ENCODE measurements at places on chromosomes 4 and X.

GRCh38 chrX:112306027-112306426 is 223.5 kb upstream of the TRPC5 start:
- no peak for DNase-seq

DNA sequence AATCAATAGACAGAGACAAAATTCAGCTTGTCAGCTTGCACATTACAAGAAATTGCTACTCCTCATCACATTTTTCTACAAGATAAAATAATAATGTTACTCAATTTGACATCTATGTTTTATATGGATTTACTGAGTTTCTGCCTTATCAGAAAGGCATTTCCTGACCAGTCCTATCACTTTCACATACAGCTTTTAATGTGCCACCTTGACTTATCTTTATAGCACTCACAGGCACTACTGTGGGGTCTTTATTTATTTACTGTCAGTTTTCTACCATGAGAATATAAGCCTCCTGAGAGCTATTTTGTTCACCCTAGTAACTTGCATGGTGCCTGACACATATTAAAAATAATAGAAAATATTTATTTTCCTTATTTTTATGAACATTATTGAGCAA is 6.0 kb downstream of the NDST4 start:
- DNase-seq, result no peak

- no peak for DNase-seq
Measured at GRCh38 chr4:57633212-57633859, 523.2 kb upstream of the IGFBP7 start.

GRCh38 chrX:17497193-17497592 is 122.2 kb downstream of the NHS start:
- no peak for DNase-seq

GRCh38 chrX:13096728-13097127 is 52.3 kb upstream of the FAM9C start:
- no peak for DNase-seq

- peak; percentile 14 for DNase-seq
Measured at GRCh38 chr4:113316879-113317278, 267.4 kb downstream of the ANK2 start.

GRCh38 chrX:130165703-130166502 is at the start of gene AIFM1:
Gene AIFM1 (minus strand): TSS chrX:130165841. CDS start chrX:130165656, 185 bp downstream.
- DNase-seq, result peak; percentile 92

- DNase-seq, result no peak
Measured at GRCh38 chr4:3819210-3819919, 53.2 kb downstream of the ADRA2C start.

DNA sequence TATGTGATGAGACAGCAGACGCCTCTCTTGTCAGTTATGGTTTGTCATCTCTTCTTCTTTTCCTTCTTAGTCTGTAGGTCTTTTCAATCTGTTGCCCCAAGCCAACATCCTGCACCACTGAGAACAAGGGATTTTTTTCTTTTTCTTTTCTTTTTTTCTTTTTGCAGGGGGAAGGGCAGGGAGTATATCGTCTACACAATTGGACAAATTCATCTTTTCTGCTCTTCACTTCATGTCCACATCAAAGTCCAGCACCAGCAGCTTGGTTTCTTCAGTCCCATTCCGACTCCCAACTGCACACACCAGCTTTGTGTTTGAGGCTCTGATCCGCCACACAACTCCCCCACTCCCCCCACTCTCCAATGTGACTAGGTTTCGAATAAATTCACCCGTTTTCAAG is 213.2 kb downstream of the FBXW7 start:
- no peak for DNase-seq

DNA sequence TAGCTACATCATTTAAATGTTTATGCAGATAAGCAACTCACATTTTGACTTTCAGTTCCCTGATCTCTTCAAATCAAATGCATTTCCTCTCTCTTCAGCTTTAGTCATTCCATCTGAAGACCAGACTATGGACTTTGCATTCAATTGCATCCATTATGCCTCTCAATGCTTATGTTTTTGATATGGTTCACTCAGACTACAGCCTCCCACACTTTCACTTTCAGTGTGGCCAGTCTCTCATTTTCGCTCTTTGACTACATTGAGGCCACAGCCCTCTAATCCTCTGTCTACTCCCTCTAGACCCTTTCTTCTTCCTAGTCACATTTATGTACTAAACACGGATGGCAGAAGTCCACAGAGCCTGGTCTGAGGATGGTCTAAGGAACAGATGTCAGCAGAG is 24.5 kb upstream of the VEGFC start:
- no peak for DNase-seq

- DNase-seq, result no peak
Measured at GRCh38 chrX:20057479-20057878, 59.2 kb downstream of the MAP7D2 start.

GRCh38 chr4:124396333-124396732 is 316.2 kb downstream of the ANKRD50 start:
- no peak for DNase-seq

DNA sequence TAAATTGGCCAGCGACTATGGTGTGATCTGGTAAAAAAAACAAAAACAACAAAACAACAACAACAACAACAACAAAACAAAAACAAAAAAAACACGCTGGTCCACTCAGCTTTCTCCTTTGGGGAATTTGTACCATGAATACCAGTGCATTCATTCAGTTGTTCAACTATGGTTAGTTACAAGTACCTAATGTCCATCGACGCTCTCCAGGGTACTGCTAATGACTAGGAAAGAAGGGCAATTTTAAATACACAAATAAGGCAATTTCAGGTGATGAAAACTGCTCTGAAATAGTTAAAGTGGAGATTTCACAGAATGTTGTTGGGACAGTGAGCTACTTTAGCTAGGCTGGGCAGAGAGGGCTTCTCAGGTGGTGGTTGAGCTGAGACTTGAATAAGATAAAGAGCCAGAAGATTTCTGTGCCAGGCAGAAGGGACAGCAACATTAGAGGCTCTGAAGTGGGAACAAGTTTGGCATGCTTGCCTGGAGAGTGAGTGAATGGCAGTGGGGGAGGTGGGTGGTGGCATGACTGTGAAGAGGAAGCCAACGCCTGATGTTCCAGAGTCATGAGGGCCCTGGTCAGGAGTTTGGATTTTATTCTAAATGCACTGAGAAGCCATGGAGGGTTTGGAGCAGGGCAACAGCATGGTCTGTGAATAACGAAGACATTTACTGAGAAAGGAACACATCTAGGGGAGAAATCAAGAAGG is 45.9 kb upstream of the PGRMC2 start:
- DNase-seq, result no peak

Measured in CD4-positive, alpha-beta T cell treated with Interleukin-4 for 1 hour (primary cell).